ENCODE measurements at places on chromosomes 7 and 10. TPM values are rescaled to one million over a fixed set of nuclear protein-coding genes. Genes with fewer than 3 reads are reported as not detected.

GRCh38 chr10:73732931-73733623 lies 11.1 kb upstream of the SEC24C start:
- DNase-seq: no peak
- no peaks in the 10 kb centered on the region for H3K27me3 ChIP-seq
- no peaks in the 10 kb centered on the region for H3K36me3 ChIP-seq
- peaks cover 10% of the 10 kb centered on the region for H3K4me1 ChIP-seq

Gene AUTS2
- 9.9 TPM for polyA plus RNA-seq

Gene CDC14C
- polyA plus RNA-seq: not detected

- no peaks in the 10 kb centered on the region for H3K27me3 ChIP-seq
- no peaks in the 10 kb centered on the region for H3K4me1 ChIP-seq
- no peak for DNase-seq
- no peaks in the 10 kb centered on the region for H3K36me3 ChIP-seq
Observed at GRCh38 chr10:95236068-95236903, 42.2 kb downstream of the ACSM6 start.

DNA sequence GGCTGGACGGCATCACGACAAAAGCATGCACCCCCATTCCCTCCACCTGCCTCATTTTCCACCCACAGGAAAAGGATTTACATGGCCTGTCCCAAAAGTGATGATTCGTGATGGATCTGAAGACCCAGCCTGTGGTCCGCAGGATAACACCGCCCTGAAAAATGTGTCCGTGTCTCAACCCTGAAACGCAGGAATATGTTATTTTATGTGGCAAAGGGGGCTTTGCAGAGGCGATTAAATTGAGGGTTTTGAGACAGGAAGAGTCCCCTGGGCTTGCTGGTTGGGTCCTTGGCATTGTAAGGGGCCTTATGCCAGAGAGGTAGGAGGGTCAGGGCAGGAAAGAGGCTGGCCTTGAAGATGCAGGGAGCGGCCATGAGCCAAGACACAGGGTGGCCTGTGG lies 80.2 kb upstream of the PPP2R2D start:
- no peaks in the 10 kb centered on the region for H3K36me3 ChIP-seq
- no peaks in the 10 kb centered on the region for H3K4me1 ChIP-seq
- no peaks in the 10 kb centered on the region for H3K27me3 ChIP-seq
- no peak overlapping the region for H3K4me3 ChIP-seq
- no peak overlapping the region for H3K27ac ChIP-seq

DNA sequence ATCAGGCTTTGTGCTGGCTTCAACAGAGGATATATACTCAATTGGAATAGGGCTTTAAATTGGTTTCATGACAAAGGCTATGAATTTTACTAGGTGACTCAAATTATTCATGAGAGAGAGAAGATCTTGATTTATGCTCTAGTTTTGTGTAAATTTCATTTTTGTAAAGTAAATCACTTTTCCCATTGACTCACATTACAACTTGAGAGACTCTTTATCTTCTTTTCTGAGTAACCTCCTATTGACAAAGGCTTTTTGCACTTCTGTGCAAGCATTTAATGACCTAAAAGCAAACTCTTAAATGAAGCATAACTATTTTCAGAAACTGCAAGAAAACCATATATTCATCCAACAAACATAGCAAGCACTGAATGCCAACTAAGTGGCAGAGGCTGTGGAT lies 98.5 kb upstream of the RHOBTB1 start:
- H3K36me3 ChIP-seq: no peaks in the 10 kb centered on the region
- no peaks in the 10 kb centered on the region for H3K4me1 ChIP-seq
- no peak overlapping the region for H3K4me3 ChIP-seq
- no peak overlapping the region for H3K27ac ChIP-seq
- no peak for DNase-seq

Measured in CD8-positive, alpha-beta memory T cell (primary cell).